HEK293T (cell line): ENCODE measurements at places on chromosomes 2 and 18.

GRCh38 chr18:56257205-56257604 lies 381.2 kb downstream of the TXNL1 start:
- DNase-seq, result no peak

DNA sequence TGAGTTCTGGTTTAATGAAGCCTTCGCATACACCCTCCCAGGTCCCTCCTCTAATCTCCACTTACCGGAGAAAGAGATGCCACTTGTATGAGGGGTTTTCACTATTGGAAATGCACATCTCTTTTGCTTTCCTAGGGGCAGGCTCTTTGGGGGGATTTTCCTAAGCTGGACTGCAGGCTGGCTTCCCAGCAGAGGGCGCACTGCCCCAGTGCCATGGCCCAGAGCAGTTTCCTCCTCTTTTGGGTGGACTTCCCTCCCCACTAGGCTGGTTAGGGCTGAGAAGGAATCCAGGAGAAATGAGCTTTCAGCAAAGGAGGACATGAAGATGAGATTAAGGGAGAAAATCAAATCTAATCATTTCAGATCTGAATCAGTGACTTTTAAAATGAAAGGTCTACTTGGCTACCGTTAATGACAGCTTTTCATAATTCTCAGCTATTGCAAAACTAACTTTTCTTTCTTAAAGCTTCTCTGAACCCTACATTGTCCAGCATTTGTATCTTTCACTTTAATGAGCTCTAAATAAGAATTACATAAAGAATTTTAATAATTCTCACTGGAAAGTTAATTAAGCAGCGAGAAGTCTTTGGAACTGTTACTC lies 784.1 kb upstream of the FANCL start:
- peak; percentile 66 for DNase-seq

DNA sequence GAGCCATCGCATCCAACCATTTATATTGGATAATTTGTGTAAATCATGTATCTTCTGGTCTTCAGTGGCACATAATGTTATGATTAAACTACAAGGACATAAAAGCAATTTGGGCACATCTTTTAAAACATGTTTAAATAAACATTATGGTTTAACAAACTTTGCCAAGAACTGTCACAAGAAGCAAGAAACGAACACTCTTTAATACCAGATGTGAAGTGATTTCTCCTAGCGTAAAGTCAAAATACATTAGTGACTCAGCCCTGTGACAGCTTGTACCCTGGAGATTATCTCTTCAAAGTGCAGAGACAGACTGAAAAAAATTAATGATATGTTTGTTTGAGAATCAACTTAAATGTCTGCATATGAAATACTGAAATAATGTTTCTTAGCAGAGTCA lies 39.9 kb downstream of the DSEL start:
- DNase-seq, result no peak

- no peak for DNase-seq
Observed at GRCh38 chr2:176999301-176999700, 213.3 kb upstream of the HNRNPA3 start.

DNA sequence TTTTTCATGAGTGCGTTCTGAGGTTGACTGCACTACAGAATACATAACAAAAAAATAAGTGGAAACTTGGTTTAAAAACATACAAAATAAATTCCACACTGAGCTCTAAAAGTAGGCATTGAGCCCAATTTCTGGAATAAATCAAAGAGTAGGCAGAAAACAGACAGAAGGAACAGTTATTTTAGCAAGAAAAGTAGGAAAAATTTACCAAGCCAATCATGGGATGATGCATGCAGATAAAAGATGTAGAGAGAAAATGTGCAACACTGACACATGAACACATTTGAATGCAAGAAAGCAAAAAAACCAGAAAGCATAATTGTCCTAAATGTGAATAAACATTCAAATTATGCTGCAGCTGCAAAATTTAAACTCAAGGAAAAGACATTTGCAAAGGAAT lies 308.3 kb downstream of the DLGAP1 start:
- no peak for DNase-seq

DNA sequence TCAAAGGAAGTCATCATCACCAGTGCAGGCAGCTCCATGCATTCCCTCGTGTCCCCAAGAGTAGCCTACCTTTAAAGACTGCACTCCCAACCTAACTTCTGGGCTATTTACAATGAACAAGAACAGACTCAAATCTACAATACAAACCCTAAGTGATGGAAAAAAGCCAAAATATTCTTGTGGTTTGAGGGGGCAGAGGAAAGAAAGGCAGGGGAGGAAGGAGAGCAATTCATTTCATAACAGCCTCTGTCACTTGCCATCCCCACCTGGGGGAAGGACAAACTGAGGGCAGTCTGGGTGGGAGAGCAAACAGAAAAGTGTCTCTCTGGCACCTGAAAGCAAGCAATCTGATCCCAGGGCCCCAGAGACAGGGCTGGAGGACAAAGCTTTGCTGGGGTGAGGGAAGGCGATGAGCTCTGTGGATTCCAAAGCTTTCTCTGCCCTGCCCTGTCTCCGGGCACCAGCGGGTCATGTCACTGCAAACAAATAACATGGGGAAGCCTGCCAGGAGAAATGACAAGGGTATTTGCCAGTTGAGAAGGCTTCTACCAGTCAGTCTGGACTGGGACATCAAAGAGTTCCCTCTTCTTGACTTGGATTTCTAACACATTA lies 528.0 kb upstream of the TNP1 start:
- no peak for DNase-seq

DNA sequence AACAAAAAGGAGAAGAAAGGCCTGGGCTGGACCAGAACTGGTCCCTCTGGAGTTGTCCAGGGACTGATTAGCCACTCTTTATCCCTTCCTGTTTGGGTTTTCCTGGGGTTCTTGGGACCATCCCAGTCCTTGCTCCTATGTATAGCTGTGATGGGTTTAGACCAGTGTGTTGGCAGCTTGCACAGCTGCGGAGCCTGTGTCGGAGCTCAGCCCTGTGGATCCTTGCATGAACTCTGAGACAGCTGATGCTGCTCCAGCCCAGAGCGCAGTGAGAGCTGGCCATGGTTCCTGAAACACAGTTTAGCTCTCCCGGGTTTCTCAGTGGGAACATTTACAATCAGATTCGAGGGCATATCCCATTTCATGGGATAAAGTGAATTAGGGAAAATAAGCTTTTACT lies 16.9 kb downstream of the IMPA2 start:
- DNase-seq, result no peak

- peak; percentile 5 for DNase-seq
Observed at GRCh38 chr18:43422518-43422917, 145.2 kb upstream of the SYT4 start.

DNA sequence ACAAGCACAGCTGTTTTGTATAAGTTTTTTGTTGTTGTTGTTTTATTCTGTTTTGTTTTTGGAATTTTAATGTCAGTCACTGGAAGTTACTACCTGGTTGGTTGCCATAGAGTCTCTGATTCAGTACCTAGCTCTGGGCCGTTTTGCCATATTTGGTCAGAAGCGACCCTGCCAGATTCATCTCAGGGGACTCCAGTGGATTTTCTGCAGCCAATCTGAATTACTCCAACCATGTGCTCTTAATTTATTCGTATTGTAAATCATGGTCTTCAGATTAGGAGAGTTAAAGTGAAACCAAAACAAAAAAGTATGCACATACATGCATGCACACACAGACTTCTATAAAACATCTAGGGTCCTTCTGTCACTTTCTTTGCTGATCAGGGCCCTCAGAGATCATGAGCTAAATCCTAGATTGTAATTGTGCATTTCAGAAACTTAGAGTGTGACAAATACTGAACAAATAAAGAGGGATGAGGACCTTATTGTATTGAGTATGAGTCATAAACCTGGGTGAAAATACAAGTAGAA lies 317.4 kb upstream of the UBE2E3 start:
- no peak for DNase-seq

DNA sequence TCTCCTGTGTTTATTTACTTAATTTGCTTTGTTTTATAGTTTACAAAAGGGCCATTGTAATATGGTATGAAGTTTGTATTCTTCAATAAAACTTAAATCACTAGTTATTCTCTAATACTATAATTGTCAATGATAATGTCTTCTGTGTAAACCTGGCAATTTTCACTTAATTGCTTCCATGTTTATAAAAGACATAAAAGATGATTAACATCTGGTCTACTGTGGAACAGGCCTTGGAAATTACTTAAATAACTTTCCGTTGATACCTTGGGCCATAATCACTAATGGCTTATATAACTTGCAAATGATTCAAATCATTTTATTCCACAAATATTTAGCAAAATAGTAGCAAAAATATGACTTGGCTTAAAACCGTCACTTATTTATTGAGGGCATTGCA lies 743.8 kb downstream of the DSC3 start:
- no peak for DNase-seq

DNA sequence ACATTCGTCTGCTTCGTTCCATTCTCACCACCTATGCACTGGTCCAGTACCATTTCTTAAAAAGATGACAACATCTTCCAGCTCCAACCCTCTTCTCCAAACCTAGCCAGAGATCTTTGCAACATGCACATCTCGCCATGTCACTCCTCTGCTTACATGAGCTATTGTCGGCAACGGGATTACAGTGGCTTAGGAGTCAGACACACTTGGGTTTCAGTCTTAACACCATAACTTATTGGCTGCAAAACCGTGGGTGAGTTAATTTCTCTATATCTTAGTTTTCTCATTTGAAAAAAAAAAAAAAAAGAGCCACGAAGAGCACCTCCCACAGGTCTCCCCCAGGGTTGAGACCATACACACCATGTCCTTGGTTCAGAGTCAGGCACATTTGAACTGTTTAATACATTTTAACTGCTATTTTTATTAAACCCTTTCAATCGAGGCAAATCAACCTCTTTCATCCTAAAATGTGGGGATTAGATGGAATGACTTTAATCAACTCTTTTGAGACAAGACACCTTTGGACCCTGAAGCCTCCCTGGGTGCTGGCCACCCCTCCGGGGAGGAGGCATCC lies 889 bp downstream of the ANKRD29 start:
- DNase-seq, result no peak

GRCh38 chr2:13682540-13683272 lies 949.8 kb upstream of the LRATD1 start:
- DNase-seq, result no peak

GRCh38 chr2:120632796-120633646 lies 102.6 kb upstream of the GLI2 start:
- DNase-seq, result no peak

GRCh38 chr2:61335187-61335586 lies 135.7 kb downstream of the USP34 start:
- DNase-seq, result no peak

DNA sequence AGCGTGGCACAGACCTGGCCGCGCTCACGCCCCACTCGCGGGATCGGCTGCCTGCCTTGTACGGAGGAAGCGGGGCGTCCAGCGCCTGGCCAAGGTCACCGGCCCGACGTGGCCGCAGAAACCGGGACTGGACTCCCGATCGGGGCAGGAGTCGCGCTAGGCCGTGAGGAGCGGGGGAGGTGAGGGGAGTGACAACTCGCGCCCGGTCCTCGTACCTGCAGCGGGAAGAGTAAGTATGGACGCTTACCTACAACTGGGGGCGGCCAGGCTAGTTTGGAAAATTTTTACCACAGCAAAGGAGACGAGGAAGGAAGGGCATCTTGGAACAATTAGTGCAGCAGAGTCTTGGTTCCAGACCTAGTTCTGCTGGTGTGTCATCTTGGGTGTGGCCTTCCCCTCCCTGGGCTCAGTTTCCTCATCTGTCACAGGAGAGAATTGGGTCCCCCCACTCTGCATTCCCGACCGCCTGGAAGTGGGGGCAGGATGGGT lies 693 bp downstream of the UBE2F start:
- peak; percentile 10 for DNase-seq

- no peak for DNase-seq
Observed at GRCh38 chr2:47508641-47509040, 105.7 kb downstream of the MSH2 start.

GRCh38 chr18:46278481-46279465 lies 174.6 kb downstream of the HAUS1 start:
- no peak for DNase-seq

DNA sequence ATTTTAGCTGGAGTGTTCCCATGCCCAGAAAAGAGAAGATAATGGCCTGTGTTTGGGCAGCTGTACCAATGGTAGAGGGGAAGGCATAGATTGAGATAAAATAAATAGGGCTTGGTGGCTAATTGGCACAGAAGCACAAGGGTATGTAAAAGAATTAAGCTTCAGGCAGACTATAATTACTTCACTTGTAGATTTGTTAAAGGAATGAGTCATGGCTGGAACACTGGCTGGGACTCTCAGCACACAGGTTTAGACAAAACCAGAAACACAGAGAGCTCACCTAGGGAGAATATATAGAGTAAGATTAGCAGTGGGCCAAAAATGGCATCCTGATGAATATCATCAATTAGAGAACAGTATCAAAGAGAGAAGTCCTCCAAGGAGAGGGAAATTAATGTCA lies 198.3 kb upstream of the FIGN start:
- no peak for DNase-seq

GRCh38 chr2:160407393-160408172 lies 86.0 kb downstream of the RBMS1 start:
- DNase-seq, result peak; percentile 60

GRCh38 chr18:22503803-22504202 lies 86.1 kb upstream of the CTAGE1 start:
- DNase-seq, result no peak

GRCh38 chr18:26901020-26901419 lies 35.5 kb upstream of the AQP4 start:
- DNase-seq, result no peak

GRCh38 chr2:217291259-217291658 lies 431.4 kb upstream of the TNP1 start:
- no peak for DNase-seq

DNA sequence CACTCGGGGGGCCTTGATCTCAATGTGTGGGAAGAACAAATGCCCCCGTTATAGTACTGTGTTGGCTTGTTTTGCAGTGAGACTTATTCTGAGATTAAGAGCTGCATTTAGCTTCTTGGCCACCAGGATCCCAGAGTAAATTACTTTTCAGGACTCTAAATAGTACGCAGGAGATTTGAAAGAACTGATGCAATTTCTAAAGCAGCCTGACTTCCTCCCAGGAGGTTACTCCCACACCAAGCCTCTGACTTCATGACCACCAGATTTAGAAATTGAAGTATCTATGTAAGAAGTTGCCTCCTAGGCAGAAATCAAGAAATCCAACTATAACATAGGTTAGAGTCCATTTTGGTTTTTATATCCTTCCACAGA lies 67.0 kb downstream of the FEZ2 start:
- DNase-seq, result no peak

DNA sequence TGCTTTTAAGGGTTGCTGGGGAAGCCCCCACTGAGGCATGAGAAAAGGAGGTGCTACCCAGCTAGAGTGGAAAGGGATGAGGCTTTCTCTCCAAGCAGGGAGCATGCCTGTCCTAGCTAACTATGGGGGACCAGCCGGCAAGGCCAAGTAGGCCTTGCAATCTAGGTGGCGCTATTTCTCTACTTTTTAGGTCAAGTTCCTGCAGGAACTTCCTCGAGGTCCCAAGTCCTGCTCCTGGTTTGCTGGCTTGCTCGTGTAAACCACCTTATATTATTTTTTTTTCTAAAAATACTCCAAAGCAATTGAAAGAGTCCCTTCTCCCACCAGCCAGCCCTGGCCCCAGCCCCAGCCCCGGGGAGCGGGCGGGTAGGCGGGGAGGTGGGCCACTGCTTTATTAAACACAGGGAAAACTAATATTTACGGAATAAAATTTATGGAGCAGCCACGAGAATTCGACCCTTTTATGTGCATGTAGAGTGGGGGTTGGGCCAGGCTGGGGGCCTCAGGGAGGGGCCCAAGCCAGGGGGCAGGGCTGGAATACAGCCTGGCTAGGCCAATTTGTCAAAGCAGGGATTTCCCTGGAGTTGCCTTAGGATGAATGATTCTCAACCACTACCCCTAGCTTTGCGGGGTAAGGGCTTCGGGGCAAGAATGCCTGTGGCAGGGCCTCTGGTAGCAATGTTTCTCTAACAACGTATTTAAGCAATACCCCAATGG lies 12.8 kb upstream of the IHH start:
- DNase-seq, result peak; percentile 70
